Endodermal cell (in vitro differentiated cells): ENCODE measurements at places on chromosomes 13 and 19. TPM values are rescaled to one million over a fixed set of nuclear protein-coding genes. Genes with fewer than 3 reads are reported as not detected.

The FSD1 gene
- 20.5 to 37.9 TPM (median 35.2 TPM) in 3 replicates for total RNA-seq

The CNN1 gene
- 12.8 to 21.1 TPM (median 14.3 TPM) in 3 replicates for total RNA-seq

The MARK4 gene
- total RNA-seq = 90.6 to 108 TPM (median 103 TPM) in 3 replicates

The THAP8 gene
- 6.7 to 16.0 TPM (median 9.6 TPM) in 3 replicates for total RNA-seq
